ENCODE measurements at places on chromosomes 16 and 17.

DNA sequence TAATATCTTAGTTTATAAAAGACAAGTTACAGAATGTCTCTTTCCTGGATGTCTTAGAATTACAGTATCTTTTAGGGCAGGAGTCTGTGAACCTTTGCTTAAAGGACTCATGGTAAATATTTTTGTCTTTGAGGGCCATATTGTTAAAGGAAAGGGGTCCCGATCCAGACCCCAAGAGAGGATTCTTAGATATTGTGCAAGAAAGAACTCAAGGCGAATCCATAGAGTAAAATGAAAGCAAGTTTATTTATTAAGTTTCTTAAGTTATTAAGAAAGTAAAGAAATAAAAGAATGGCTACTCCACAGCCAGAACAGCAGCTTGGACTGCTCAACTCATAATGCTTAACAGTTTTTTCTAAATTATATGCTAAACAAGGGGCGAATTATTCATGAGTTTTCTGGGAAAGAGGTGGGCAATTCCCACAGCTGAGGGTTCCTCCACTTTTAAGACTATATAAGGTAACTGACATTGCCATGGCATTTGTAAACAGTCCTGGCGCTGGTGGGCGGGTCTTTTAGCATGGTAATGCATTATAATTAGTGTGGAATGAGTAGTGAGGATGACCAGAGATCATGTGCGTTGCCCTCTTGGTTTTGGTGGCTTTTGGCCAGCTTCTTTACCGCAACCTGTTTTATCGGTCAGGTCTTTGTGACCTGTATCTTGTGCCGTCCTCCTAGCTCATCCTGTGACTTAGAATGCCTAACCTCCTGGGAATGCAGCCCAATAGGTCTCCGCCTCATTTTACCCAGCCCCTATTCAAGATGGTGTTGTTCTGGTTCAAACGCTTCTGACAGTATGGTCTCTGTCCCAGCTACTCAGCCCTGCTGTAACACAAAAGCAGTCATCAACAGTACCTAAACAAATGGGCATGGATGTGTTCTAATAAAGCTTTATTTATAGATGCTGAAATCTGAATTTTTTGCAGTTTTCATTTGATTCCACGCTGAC lies 53.2 kb downstream of the BMERB1 start:
- DNase-seq, result no peak

GRCh38 chr16:66695471-66695934 lies 1.0 kb downstream of the CMTM4 start:
- no peak for DNase-seq

DNA sequence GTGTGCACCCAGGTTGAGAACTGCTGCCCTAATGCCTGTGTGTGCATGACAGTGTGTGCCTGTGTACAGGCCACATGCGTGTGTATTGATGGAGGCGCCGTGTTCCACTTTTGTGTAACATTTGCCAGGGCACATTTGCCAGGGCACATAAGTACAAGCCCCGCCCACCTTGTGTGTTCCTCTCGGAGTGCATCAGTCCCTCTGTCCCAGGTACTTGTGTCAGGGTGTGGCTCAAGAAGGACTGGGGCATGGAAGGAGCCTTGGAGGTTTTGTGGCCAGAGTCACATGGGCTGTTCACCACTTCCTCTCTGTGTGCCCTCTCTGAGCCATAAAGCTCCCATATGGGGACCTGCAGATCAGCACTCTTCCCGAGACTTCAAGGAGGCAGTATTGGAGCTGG lies 73.9 kb downstream of the MRM1 start:
- no peak for DNase-seq

GRCh38 chr16:87206646-87207451 lies 110.3 kb downstream of the C16orf95 start:
- DNase-seq, result no peak

DNA sequence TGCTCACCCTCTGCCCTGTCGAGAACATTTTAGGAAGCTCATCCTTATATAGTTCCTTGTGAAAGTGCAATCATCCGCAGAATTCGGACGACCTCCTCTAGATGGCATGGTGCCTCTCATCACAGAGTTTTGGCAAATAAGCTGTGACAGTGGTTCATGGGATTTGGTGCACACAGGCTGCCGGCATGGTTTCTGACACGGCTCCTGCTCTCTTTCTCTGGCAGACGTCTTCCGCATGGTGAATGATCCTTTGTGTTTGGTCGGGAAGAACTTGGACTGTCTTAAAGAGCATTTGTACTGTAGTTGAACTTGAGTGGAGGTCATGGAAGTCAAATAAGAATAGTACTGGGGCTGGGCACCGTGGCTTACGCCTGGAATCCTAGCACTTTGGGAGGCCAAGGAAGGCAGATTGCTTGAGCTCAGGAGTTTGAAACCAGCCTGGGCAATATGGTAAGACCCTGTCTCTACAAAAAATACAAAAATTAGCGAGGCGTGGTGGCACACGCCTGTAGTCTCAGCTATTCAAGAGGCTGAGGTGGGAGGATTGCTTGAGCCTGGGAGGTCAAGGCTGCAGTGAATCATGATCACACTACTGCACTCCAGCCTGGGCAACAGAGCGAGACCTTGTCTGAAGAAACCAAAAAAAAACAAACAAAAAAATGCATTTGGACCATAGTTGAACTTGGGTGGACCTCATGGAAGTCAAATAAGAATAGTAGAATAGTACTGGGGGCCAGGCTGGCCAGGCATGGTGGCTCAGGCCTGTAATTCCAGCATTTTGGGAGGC lies 34.7 kb upstream of the NAT9 start:
- DNase-seq, result no peak

- DNase-seq, result no peak
Measured at GRCh38 chr16:88955906-88956305, 21.1 kb downstream of the CBFA2T3 start.

- no peak for DNase-seq
Measured at GRCh38 chr16:12574721-12575120, 229.0 kb downstream of the CPPED1 start.

DNA sequence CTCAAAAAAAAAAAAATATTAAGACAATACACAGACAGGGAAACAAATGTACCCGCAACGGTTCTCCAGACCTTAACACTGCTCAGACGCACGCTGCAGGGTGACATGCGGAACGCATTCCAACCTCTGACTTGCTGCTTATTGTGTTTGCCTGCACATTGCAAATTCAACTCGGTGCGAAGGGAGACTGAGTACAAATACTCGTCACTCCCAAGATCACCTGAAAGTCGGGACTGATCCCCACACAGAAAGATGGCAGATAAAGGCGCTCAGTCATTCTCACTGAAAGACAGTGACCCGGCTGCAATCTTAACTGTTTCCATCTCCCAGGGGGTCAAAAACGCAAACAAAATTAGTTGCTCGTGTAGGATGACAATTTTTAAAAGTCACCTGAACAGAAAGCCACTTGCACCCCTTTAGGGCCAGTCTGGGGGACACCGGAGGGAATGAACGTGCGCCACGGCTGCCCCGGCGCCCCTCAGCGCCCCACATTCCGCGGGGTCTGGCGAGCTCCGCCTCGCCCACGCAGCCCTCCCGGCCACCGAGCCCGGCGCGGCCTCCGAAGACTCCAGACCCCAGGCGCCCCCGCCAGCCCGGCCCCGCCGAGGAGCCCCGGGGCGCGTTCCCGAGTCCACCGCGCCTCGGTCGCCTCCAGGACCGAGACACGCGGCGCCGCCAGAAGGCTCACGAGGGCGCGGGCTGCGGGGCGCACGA lies 589 bp downstream of the CLCN7 start:
- no peak for DNase-seq

DNA sequence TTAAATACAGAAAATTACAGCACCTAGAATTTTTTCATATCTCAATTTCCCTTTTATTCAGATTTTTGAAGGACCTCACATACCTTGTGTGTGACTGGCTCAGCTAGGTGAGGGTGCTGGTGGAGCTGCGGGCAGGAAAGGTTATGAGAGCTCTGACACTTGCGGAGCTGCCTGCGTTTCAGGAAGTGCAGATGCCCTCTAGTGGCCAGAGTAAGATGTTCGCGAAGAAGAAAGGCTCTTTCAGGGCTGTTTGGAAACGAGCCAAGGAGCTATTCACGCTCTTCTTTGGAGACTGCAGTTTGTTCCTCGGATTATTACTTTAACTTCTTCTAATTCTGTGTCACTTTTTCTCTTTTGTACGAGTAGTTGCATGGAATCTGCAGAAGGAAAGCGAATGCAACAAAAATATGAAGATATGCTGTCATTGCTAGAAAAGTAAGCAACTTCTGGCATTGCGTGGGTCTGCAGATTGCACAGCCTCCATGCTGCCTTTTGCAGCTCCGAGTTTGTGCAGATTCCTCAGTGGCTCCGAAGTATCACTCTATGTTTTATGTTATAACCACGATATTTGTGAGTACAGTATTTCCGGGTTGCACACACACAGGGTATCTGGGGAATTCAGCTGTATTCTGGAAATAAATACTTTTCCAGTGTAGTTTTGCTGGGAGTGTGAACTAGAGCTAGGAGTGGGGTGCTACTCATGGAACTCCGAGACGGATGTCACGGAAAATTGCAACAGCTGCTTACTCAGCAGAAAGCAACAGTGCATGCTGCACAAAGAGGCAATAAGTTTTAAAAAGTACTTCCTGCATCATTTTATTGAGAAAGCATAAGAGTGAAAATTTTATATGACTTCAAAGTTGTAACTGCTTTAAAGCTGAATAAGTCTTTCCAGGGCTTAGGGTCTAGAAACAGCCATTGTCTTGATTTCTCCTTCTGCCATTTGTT lies 46.3 kb downstream of the DNAH9 start:
- no peak for DNase-seq

DNA sequence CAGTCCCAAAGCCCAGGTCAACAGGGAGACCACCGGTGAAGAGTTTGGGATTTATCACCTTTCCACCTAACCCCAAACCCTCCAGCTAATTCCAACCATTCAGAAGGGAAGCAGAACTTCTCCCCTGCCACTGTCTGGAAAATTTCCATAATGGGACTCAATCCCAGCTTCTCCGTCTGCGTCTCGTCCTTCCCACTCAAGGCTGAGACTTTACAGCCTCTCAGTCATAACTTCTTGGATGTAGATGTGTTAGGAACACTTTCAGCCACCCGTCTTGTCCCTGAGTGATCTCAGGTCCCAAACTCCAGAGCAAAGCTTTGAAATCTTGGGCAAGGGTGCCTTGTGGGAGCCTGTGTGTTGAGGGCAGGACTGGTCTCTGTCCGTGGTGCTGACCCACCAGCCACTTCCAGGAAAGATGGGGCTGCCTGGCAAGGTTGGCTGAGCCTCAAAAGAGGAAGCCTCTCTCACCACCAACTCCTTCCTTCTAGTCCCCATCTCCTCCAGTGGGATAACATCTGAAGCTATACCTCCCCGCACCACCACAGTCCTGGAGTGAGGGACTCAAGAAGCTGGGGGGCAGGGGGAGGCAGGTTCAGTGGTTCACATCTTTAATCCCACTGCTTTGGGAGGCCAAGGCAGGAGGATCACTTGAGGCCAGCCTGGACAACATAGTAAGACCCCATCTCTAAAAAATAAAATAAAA lies 9.3 kb downstream of the GAS2L2 start:
- DNase-seq, result no peak

DNA sequence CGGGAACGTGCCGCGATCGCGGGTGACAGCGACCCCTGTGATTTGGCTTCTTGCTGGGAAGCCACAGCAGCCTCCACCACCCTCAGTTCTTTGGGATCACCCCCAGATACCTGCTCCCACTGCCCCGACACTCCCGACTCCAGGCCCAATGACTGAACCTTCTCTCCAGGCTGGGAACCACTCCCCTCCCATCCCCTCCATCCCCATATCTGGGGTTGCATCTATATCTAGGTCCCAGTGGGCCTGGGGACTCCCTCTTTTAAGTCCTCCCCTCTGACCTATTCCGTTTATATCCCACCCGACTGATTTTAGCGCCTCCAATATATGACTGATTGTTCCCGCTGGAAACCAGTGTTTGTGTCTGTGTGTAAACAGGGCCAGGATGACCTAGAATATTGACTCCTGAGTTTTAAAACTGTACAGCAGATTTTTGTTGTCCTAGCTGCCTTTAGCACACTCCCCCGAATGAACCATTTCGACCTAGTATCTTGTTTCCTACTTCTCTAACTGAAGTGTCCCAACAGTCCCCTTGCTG lies 667 bp downstream of the PSMD3 start:
- DNase-seq, result no peak

GRCh38 chr16:1330931-1331711 lies 2.3 kb upstream of the BAIAP3 start:
- no peak for DNase-seq

DNA sequence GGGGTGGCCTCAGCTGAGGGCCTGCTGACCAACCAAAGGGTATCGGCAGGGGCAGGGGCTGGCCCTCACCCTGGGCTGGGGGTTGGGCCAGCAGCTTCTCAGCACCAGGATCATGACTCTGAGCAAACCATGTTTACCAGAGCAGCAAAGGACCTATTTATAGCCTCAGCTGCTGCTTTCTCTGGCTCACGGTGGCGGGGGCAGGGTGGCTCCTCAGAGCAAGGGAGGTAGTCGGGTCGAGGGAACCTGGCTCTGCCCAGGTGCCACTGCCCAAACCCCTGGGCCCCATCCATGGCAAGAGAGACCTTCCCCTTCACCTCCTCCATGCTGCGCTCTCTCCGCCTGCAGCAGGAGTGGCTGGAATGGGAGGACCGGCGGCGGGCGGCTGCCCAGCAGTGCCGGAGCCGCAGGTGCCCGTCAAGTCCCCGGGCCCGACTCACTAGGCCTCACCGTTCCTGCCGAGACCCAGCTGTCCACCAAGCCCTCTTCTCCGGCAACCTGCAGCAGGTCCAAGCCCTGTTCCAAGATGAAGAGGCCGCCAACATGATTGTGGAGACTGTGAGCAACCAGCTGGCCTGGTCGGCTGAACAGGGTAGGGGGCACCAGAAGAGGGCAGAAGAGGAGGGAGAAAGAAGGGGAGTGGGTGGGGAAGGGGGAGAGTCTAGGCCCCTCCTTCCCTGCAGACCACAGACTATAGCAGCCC lies at the start of gene ASB16:
Gene ASB16 (plus strand): TSS at position 206 of the 703 bp plus-strand sequence. CDS start 86 bp downstream, at position 292.
- DNase-seq, result no peak

DNA sequence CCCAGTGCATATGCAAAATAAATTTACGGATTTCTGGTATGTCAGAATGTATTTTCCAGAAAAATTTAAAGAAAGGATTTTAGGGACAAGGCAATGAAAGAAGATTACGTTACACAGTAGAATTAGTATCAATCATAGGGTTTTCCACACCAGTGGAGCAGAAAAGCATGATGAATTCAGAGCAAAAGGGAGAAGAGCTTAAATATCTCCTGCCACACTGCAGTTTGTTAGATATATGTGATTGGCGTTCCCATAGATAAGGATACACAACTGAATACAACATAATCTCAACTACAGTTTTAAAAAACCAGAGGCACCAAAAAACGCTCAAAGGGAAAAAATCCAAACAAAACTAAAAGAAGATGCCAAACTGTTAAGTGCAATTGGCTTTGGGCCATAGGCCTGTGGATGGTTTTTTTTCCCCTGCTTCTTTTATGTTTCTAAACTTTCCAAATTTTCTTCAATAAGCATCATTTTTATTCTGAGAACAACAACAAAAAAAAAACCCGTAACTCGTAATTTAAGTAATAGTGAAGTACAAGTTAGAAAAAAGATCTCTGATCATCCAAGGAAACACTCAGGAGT lies 22.3 kb downstream of the MARF1 start:
- DNase-seq, result no peak

GRCh38 chr16:65842067-65842466 lies 524.4 kb upstream of the CDH5 start:
- no peak for DNase-seq

DNA sequence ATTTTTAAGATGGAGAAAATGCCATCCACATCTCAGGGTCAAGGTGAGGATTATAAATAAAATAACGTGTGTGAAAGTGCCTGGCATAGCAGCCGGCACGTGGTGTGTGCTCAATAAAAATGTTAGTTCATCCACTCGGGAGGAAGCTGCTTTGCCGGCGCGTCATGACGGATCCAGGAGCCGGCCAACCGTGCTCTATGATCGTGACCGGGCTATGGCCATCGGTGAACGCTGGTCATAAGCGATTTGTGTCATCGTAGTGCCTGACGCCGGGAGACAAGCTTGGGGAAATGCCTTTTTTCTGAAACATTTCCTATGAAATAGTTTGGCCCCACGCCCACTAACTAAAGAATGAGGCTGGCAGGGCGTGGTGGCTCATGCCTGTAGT lies 74.0 kb downstream of the CMC2 start:
- no peak for DNase-seq

All from stimulated activated CD8-positive, alpha-beta memory T cell treated with anti-CD3 and anti-CD28 coated beads, Interleukin-15, amount 100 ng/mL, for 1 hour (primary cell).